ENCODE measurements at places on chromosomes 2 and 18.
A peak's percentile ranks its signal among the peaks of the same experiment; 100 is the strongest.

DNA sequence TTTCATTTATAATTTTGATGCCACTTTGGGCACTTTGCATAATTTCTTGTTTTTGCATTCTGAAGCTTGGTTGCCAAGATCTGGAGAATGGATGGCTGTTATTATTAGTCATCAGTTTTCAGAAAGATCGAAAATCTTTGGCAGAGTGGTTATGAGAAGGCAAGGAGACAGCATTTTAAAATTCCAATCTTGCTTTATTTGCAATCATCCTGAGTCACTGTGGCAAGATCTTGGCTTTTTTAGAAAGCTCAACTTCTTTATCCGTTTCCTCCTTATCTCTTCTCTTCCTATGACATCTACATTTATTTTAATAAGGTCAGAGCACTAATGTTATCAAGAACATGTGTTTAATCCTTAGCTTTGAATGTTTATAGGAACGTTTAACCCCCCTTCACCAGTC lies 31.1 kb upstream of the EIF2AK3 start:
- peak; percentile 75 for DNase-seq

DNA sequence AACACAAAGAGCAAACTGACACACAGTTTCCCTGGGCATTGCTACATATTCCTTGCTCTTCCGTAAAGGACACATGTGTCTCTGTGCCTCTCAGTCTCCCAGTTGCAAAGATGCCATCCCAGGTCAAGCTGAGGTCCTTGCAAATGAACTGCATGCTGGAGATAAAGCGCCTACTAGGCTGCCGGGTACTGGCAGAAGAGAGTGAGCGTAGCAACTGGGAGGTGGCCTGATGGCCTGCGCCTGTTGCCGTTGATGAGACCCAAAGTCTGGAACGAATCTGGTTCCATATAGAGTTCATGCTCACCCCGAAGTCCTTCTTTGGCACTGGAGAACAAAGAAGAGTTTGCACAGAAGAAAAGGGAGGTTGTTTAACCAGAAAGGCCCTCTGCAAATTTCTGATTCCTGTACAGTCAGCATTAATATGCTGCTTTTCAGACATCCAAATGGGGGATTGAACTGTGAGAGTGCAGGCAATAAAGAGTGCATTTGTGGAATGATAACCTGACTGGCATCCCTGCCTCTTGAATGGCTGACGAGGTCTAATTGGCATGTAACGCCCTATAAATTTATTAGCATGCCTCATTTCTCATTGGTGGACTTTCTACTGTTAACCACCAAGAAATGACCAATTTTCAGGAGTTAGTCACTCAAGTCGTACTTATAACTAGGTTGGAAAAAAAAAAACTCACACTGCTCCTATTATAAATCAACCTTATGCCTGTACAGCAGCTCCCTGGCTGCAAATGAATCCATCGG lies 78.7 kb downstream of the GBX2 start:
- DNase-seq, result peak; percentile 1

GRCh38 chr2:181973171-181973783 lies 12.4 kb upstream of the PPP1R1C start:
- no peak for DNase-seq

DNA sequence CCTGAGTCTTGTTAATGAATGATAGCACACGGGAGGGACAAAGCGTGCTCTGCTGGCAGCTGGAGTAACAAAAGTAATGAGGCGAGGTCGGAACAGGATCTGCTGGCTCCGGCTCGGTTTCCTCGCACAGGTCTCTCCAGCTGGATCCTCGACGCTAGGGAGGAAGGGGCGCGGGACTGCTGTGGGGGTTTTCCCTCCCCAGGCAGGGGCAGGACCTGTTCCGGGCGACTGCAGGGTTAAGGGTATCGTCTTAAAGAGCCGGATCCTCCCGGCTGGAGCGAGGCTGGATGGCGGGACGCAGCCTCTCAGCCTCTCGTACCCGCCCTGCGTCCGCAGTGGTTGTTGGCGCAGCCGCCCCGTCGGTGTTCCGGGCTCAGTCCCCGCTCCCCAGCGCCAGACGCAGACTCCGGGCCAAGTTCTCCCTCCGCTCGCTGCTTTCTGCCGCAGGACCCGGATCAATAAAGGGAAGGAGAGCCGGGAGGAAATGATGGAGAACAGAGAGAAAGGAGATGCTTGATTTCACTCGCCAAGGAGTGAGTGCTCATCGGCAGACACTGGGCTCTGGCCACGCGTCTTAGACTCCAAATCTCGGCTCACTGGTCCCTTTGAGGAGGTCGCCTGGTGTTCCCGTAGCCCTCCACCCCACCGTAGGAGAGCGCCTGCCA lies 1.1 kb upstream of the LIPG start:
- peak; percentile 18 for DNase-seq

GRCh38 chr2:27866237-27866636 lies 23.9 kb downstream of the RBKS start:
- no peak for DNase-seq

- no peak for DNase-seq
These were observed 113.3 kb downstream of the FSHR start for GRCh38 chr2:49041061-49041460.

DNA sequence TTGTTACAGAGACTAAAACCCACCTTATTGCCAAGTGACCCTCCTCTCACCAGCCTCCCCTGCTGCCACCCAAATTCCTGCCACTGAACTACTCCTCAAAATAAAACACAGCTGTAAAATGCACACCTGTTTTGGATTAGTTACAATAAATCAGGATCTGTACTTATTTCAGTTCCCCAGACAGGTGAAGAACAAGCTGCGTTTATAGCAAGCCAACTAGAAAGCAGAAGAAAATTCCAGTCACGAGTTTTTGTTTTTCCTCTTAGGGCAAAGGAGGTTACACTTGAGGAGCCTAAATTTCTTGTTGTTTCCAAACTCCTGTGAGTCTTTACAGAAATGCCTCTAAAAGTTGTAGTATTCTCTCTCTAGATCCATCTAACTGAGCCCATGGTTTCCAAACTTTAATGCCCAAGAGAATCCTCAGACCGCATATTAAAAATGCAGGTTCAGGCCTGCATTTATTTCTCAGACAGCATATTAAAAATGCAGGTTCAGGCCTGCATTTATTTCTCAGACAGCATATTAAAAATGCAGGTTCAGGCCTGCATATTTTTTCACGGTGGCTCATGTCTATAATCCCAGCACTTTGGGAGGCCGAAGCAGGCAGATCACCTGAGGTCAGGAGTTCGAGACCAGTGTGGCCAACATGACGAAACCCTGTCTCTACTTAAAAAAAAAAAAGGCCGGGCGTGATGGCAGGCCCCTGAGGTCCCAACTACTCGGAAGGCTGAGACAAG lies 62.2 kb downstream of the ALPK2 start:
- no peak for DNase-seq

DNA sequence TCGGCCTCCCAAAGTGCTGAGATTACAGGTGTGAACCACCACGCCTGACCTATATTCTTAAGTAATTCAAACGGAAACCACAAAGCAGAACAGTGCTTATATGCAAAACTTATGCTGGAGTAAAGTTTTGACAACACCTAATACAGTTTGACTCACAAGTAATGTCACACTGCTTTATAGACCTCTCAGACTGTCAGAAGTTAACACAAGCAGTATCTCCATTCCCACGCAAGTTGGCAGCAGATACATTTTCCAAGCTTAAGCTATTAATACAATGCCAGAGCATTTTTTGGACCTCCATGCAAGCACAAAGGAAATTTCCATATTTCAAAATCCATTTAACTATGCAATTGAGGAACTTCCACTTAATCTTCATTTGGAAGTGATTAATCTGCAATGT lies 21.0 kb upstream of the SANBR start:
- DNase-seq, result peak; percentile 3

GRCh38 chr18:48915626-48916425 lies 34.9 kb downstream of the SMAD7 start:
- DNase-seq, result no peak

- no peak for DNase-seq
These were observed 162.6 kb downstream of the GFPT1 start for GRCh38 chr2:69224512-69224837.

GRCh38 chr2:69017080-69017479 lies 4.1 kb downstream of the ANTXR1 start:
- DNase-seq, result peak; percentile 68

- DNase-seq, result peak; percentile 71
These were observed 100.1 kb upstream of the RNF152 start for GRCh38 chr18:61992923-61993322.

DNA sequence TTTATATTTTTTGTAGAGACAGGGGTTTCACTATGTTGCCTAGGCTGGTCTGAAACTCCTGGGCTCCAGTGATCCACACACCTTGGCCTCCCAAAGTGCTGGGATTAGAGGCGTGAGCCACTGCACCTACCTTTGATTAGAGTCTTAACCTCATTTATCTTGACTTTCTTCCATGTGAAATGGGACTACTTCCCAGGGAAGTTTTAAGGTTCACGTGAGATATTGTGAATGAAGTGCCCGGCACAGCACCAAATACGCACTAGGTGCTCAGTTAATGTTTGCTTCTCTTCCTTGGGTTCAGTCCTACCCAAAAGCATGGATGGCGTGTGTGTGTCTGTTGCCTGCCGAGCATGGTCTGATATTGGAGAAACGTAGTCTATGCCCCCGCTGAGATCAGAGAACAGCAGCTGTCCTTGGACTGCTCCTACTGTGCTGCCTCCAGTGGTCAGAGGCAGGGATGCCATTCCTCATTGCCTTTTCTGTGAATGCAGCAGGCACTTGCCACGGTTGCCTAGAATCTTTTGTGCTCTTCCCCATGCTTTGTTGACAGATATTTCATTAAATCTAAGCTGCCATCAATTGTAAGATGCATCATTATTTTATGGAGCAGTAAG lies 12.3 kb upstream of the TFCP2L1 start:
- peak; percentile 22 for DNase-seq

DNA sequence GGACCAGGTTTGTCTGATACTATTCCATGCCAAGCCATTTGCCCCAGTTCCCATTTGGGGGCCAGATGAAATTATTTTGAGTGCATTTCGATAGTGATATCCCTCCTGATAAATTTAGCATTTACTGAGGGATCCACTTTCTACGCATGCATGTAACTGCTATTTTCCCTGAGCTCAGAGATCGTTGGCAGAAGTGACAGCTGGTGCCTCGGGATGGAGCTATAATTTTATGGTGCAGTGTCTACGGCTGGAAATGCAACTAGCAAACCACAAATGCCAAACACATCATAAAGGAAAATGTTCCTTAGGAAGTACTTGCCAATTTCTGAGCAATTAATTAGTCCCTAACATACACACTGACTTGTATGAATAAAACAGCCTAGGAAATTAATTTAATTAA lies 254.8 kb downstream of the SLC8A1 start:
- DNase-seq, result no peak

- DNase-seq, result no peak
These were observed 40.7 kb upstream of the TRIM43 start for GRCh38 chr2:95551055-95551568.

DNA sequence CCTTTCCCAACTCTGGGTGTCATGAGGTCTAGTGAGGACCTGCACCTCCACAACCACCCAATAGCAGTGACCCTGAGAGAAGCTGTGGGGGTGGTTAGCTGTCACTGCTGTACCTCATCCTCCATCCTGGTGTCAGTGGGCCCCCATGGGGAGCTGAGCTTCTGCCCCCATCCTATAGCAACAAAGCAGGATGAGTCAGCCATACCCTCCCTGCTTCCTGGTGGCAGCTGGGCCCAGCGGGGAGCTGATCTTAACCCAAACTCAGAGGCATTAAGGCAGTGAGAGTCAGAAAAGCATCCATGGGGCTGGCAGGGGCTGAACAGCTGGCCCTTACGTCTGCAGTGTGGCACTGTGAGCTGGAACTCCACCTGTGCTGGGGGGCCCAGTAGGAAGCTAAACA lies 247.8 kb upstream of the HDAC4 start:
- DNase-seq, result no peak

GRCh38 chr18:53457068-53457467 lies 767.4 kb downstream of the MBD2 start:
- DNase-seq, result peak; percentile 21

- DNase-seq, result no peak
These were observed 105.5 kb downstream of the FMNL2 start for GRCh38 chr2:152440460-152440859.

DNA sequence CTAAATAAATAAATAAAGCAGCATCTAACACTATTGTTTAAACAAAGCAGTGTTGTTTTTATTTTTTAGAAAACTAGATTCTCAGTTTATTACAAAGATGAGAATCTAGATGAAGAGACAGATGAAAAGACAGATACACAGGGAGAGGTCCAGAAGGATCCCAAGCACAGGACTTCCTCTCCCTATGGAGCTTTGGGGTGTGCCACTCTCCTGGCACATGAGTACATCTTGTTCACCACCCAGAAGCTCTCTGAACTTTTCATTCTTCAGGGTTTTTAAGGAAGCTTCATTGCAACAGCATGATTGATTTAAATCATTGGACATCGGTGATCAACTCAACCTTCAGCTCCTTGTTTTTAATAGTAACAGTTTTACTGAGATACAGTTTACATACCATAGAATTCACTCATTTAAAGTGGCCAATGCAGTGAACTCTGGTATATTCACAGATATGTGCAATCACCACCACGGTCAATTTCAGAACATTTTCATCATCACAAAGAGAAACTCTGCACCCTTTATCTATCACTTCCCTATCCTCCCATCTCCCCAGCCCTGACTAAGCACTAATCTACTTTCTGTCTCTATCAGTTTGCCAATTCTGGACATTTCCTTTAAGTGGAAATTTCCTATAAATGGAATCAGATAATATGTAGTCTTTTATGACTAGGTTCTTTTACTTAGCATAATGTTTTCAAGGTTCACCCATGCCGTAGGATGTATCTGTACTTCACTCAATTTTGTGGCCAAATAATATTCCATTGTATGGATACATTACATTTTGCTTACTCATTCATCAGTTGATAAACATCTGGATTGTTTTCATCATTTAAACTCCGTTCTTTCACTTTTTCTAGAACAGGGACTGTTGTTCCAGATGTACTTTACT lies 62.3 kb upstream of the ZFP36L2 start:
- no peak for DNase-seq

DNA sequence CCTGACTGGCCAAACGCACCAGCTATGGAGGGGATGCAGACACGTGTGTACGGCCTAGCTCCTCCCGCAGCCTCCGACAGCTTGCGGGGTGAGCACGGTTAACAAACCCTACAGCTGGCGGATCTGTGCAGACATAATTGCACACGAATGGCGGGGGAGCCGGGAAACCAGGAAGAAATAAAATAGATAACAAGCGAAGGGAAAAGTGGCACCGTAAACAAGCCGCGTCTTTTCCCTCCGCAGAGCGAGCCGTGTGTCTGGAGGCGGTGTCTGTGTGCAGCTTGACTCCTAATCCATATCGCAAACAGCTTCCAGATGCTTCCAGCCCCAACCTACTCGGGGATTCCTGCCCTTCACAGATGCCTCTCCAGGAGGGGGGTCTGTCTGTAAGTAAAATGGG lies 853.1 kb upstream of the SALL3 start:
- DNase-seq, result no peak

GRCh38 chr18:35019933-35020332 lies 21.3 kb upstream of the MAPRE2 start:
- DNase-seq, result no peak
